ENCODE measurements at places on chromosomes 2 and 18.

- DNase-seq = no peak
These were observed 211.0 kb downstream of the MCFD2 start for GRCh38 chr2:46704593-46704992.

DNA sequence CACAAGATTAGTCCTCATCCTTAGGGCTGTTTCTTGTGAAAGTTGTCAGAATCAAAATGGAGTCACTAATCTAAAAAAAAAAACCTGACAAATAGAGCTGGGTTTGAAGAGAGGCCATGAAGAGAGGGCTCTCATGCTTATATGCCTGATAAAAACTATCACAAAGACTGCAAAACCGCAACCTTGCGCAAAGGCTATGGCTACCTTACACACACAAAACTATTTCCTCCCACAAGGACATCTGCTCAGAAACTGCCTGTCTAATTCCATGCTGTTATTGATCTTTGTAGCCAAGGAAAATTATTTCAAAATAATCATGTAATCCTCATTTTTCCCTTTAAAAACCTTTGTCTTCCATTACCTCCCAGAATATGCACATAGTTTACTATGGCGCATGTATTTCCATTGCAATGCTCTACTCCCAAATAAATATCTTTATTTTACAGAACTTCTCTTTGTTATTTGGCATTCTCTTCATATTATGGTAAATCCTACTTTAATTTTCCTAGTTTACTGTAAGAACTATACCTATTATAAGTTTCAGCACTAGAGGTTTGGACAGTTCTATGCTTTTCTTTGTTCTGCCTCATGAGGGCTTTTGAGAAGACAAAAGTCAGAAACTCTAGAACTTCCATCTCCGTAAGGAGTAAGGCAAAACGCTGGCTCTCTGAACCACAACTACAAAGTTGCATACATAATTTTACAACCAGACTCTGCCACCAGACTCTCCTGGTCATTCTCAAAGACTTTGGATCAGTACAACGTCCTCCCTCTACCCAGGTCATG is 9.6 kb upstream of the DPYSL5 start:
- no peak for DNase-seq

GRCh38 chr2:191165176-191165643 is 14.4 kb upstream of the STAT4 start:
- no peak for DNase-seq

GRCh38 chr2:40095000-40095399 is 315.9 kb upstream of the THUMPD2 start:
- DNase-seq = no peak

GRCh38 chr2:105381101-105381668 is 17.7 kb downstream of the FHL2 start:
- DNase-seq = no peak

GRCh38 chr2:225512876-225513540 is 113.5 kb downstream of the NYAP2 start:
- DNase-seq = no peak

- DNase-seq = peak; percentile 40
These were observed 339.4 kb downstream of the CMPK2 start for GRCh38 chr2:6526093-6526824.

DNA sequence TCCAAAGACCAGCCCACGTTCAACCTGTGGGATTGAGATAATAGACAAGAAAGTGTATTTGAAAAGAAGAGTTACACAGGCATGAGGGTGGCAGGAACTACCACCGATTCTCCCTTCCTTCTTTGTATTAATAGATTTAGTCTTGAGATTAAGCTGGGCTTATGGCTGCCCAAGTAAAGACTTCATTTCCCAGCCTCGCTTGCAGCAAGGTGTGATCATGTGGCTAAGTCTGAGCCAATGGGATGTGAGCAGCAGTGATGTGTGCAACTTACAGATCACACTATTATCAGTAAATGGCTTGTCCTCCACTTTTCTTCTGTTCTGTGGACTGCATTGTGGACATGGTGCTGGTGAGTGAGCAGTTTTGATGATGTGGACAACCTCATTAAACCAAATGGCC is 101.7 kb downstream of the POLR1A start:
- DNase-seq = no peak

GRCh38 chr2:118668431-118669424 is 178.7 kb downstream of the EN1 start:
- DNase-seq = no peak

GRCh38 chr2:184394642-184395041 is 203.7 kb upstream of the ZNF804A start:
- DNase-seq = no peak

DNA sequence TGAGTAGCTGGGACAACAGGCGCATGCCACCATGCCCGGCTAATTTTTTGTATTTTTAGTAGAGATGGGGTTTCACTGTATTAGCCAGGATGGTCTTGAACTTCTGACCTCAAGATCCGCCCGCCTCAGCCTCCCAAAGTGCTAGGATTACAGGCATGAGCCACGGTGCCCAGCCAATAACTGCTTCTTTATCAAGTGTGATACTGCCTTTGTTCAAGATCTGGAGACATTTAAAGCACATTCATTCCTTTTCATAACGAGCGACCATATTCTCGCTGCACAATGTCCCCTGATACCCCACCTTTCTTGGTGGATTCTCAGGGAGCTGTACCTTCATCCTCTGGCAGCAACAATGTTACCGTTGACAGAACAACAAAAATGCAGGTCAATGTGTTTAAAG is 75.4 kb downstream of the PIEZO2 start:
- no peak for DNase-seq

- DNase-seq = no peak
These were observed 21.4 kb upstream of the BARD1 start for GRCh38 chr2:214830794-214831346.

DNA sequence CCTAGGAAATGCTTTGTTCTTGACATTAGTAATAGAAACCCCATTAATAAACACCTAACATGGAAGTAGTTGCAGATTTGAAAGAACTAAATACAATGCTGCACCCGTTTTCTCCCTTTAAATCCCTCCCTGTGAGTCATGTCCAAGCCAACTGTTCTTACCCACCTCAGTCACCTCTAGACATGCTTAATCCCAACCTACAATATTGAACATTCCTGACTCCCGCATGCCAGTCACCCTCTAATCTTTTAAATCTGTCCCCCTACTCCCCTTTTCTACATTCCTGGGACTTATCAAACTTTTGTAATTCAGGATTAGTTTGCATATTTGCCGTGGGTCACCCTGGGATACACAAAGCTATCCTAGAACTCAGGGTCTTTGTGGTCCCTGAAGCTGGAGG is 374.6 kb downstream of the IRS1 start:
- DNase-seq = no peak

GRCh38 chr18:48031641-48032040 is 101.2 kb upstream of the SMAD2 start:
- no peak for DNase-seq

DNA sequence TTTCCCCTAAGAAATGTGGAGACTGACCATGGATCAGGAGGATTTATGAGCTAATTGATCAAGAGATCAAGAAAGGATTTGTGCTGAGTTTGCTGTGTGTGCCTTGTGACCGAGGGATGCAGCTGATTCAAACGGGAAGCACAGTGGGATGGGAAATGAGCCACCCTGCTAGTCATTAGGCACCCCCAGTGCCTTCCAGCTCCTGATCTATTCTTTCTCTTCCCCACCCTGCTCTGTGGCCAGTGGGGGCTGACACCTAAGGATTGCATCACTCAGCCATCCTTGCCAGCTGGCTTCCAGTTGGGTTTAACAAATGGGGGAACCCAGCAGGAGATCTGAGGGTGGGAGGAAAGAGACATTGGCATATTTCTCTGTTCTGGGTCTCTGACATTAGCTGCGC is 132.2 kb upstream of the CXCR4 start:
- DNase-seq = no peak

DNA sequence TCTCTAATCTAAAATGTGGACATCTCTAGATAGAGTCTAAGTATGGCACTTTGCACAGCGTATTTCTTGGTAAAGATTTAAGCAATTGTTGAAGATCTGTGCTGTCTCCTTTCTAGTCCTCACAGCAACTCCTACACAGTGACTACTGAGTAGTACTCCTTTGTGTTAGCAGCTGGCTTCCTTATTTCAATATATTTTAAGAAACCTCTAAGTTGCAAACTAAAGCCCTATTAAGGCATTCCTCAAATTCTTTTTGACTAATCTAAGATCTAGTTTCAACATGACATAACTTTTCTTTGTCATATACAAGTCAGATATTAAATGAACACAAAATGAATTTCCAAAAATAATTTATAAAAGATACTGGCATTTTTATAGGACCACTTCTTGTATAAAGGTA is 121.8 kb upstream of the DNAJC10 start:
- no peak for DNase-seq

- no peak for DNase-seq
These were observed 71.2 kb upstream of the AFF3 start for GRCh38 chr2:100213595-100213994.

- DNase-seq = no peak
These were observed 40.1 kb downstream of the ODC1 start for GRCh38 chr2:10407841-10408648.

GRCh38 chr2:174020026-174020425 is 54.9 kb upstream of the SP3 start:
- no peak for DNase-seq

GRCh38 chr2:152499331-152499816 is 164.4 kb downstream of the FMNL2 start:
- no peak for DNase-seq

DNA sequence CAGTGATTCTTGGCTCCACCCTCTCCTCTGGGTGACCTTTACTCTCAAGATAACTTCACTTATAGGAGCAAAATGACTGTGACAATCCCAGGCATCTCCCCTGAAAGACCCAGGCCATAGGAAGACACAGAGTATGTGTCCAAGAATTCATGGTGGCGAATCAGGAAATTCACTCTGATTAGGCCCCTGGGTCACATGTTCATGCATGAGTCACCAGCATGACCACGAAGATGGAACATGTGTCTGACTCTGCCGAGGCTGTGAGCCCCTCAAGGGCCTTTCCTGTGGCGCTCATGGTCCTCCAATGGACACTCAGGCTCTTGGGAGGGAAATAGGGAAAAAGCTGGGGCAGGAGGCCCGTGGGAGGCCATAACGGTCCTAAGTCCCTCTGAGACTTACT is 74.0 kb upstream of the TEX51 start:
- DNase-seq = no peak
